Renal cortical epithelial cell (primary cell): ENCODE measurements at places on chromosomes 5 and 9.
A peak's percentile ranks its signal among the peaks of the same experiment; 100 is the strongest.

GRCh38 chr9:94676446-94677131, 37.3 kb upstream of the FBP1 start:
- no peak for DNase-seq

DNA sequence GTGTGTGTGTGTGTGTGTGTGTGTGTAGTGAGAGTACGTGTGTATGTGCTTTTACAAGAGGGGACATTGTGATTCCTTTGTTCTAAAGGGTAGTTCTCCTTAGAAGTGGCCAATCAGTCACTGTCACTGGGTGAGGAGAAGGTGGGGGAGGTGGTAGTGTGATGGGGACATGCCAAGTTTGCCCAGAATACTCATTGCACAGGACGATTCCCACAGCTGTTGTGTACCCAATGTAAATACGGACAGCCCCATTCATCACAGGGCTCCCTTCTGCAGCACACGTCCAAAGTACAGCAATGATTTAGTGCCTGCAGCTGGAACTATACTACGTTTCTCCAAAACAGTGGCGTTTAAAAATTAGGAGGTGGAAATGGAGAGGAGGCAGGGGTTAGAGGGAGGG, 287.8 kb downstream of the TLR4 start:
- no peak for DNase-seq

DNA sequence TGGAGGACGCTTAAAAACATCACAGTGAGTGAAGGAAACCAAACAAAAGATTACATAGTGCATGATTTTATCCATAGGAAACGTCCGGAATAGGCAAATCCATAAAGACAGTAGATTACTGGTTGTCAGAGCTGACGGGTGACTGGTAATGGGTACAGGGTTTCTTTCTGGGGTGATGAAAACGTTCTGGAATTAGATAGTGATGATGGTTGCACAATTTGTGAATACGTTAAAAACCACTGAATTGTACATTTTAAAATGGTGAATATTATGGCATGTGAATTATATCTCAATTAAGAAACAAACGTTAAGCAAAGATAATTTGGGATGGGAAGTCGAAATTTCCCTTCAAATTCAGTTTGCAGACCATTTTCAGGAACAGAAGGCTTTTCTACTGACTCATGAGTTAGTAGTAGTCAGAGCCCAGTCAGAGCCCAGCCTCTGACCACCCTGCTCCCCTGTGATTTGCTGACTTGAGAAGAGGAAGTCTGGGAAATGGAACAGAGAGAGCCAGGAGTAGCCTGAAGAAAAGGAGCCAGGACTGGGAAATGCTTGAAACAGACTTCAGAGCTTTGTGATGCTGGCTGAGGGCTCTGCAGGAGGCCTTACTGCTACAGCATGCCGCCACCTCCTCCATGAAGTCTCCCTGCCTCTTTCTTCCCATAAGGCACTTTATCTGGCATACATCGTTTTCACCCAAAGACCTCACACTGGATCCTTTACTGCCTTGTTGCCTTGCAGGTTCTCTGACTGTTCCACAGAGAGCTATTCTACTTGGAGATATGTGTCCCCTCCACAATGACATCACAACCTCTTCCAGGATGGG, 46.4 kb upstream of the CTNNA1 start:
- peak; percentile 61 for DNase-seq

DNA sequence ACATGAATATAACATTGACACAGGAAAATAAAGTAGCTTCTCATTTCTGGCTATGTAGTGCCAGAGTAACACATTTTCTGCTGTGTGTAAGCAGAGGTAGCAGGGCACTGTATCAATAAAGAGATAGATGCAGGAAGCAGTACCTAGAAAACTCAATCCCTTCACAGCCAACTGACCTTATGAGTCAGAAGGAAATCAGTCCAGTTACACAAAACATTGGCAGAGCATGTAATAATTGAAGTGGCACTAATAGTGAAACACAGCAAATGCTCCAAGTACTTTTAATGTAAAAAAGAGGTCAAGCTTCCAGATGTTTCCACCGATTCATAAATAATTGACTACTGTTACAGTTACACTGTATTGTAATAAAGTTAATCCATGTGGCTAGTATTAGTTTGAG, 706.6 kb downstream of the EFNA5 start:
- DNase-seq: peak; percentile 96

GRCh38 chr9:120350596-120350995, 229.4 kb downstream of the CDK5RAP2 start:
- no peak for DNase-seq

DNA sequence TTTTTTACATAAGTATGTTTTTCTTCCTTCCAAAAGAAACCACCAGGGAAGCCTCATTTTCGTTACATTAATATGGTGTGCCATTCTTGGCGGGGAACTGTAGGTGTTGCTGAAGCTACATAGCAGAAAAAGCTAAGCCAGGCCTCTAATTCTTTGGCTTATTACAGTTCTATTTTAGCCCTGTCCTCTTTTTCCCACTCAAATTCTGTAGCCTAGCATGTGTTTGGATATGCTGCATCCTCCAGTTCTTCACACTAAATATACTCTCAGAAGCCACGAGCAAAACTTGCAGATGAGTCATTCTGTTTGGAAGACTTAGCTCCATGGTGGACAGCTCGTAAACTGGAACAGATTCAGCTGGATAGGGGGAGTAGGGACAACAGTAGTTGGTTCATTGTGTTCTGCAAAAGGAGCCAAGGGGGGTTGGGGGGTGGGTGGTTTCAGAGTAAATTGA, 369.4 kb downstream of the TMEM161B start:
- no peak for DNase-seq

GRCh38 chr9:89686621-89687020, 81.8 kb downstream of the GADD45G start:
- DNase-seq: no peak

- DNase-seq: no peak
Observed at GRCh38 chr5:100562821-100563220, 27.6 kb downstream of the FAM174A start.

GRCh38 chr5:15634591-15635288, 134.8 kb downstream of the FBXL7 start:
- DNase-seq: no peak

- no peak for DNase-seq
Observed at GRCh38 chr9:134793288-134794188, 87.1 kb upstream of the FCN2 start.

DNA sequence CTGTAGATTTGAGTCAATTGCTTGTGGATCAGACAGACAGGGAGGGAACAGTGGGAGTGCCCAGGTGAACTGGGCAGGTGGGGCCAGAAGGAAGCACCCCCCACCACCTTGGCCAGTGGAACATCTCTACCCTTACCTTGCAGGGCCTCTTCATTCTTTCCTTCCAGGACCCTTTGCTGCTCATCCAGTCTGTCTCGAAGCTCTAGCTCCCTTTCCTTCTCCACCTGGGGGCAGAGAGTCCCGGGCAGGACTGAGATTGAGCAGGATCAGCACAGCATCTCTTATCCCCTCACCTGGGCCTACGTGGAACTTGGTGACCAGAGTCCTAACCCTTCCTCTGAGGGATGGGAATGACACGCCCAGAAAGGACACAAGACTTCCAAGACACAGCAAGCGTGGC, 25.0 kb downstream of the CCDC69 start:
- no peak for DNase-seq

- peak; percentile 32 for DNase-seq
Observed at GRCh38 chr9:105414947-105415661, 32.7 kb upstream of the FSD1L start.

GRCh38 chr9:129383019-129383560, 205.0 kb upstream of the IER5L start:
- DNase-seq: peak; percentile 10

DNA sequence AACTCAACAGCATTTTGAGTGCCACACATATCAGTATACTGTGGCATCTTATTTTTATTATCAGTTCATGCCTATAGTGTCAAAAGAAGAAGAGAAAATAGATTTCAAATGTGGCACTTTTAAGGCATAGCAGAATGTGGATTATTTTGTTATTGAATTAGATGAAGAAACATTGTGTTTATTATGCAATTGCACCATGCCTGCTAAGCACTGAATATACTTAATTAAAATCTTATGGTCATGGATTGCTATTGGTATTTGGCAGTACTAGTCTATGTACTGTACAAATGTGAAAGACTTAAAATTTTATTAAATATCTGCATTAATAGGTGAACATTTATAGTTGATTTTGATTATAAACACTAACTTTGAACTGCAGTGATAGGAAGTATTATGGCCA, 128.8 kb downstream of the FER start:
- DNase-seq: no peak

GRCh38 chr9:82191082-82191770, 202.7 kb downstream of the SPATA31D1 start:
- no peak for DNase-seq

- no peak for DNase-seq
Observed at GRCh38 chr5:151450605-151451004, 3.2 kb downstream of the SLC36A1 start.

DNA sequence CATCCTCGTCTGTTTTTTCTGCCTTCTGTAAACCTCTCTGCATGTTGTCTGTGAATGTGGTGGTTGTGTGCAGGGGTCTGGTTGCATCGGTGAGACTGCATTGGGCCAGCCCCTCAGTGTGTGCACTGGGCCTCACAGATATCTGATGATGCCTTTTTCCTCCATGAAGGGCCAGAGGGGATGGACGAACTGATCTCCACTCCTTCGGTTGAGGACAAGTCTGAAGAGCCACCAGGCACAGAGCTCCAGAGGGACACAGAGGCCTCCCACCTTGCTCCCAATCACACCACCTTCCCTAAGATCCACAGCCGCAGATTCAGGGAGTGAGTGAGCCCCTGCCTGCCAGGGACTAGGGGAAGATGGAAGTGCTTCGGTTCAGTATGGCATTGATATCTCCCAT, 31.3 kb downstream of the SECISBP2 start:
- DNase-seq: no peak

DNA sequence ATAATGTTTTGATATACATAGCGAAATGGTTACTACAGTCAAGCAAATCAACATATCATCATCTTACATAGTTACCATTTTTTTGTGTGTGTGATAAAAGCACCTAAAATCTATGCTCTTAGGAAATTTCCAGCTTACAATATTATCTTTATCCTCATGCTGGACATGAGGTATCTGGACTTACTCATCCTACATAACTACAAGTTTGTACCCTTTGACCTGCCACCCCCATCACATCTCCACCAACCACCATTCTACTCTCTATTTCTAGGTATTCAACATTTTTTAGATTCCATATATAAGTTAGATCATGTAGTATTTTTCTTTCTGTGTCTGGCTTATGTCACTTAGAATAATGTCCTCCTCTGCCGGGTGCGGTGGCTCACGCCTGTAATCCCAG, 79.9 kb downstream of the TAF11L14 start:
- DNase-seq: no peak

GRCh38 chr9:22041775-22042174, 32.7 kb upstream of the CDKN2B start:
- DNase-seq: peak; percentile 49

- DNase-seq: no peak
Observed at GRCh38 chr5:148163345-148163744, 5.0 kb upstream of the SPINK14 start.

DNA sequence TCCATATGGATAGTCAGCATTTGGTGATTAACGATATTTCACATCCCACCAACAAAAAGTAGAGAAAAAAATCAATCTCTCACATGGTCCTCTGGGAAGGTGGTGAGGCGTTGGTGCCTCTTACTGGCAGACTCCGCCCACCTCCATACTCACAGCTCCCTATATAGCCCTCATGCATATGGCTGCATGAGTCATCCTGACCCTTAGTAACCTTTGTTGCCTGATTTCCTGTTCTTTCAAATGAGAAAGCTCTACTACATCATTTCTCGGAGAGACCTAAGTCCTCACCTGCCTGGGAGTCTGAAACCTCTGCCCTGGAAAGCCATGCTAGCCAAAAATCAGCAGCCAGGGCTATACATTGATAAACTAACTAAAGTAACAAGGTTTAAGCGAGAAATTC, 33.3 kb upstream of the ABCA1 start:
- DNase-seq: peak; percentile 11

- DNase-seq: no peak
Observed at GRCh38 chr9:84849049-84849448, 179.5 kb downstream of the NTRK2 start.

GRCh38 chr9:114911167-114911821, 19.1 kb downstream of the TNFSF8 start:
- DNase-seq: peak; percentile 51

DNA sequence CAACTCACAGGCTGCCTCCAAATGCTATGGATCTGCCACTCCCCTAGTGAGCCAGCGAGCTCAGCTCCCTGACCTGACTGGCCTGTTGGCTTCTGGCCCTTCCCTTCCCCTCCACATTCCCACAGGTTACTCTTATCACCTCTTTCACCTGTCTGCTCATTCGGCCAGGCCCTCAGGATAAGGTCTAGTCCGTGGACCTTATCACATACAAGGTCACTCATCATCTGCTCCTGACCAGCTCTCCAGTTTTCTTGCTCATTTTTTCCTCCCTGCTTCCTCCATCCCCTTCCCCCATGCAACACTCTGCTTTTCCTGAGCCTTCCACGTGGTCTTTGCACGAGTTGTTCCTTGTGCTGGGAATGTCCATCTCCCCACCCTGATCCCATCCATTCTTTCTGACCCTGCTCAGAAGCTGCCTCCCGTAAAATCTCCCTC, 25.9 kb upstream of the NDST1 start:
- no peak for DNase-seq

- no peak for DNase-seq
Observed at GRCh38 chr9:98219364-98219716, 26.9 kb upstream of the CORO2A start.

GRCh38 chr5:73321757-73322436, 126.7 kb downstream of the FOXD1 start:
- peak; percentile 92 for DNase-seq
